ENCODE measurements at places on chromosomes 2 and 18.

DNA sequence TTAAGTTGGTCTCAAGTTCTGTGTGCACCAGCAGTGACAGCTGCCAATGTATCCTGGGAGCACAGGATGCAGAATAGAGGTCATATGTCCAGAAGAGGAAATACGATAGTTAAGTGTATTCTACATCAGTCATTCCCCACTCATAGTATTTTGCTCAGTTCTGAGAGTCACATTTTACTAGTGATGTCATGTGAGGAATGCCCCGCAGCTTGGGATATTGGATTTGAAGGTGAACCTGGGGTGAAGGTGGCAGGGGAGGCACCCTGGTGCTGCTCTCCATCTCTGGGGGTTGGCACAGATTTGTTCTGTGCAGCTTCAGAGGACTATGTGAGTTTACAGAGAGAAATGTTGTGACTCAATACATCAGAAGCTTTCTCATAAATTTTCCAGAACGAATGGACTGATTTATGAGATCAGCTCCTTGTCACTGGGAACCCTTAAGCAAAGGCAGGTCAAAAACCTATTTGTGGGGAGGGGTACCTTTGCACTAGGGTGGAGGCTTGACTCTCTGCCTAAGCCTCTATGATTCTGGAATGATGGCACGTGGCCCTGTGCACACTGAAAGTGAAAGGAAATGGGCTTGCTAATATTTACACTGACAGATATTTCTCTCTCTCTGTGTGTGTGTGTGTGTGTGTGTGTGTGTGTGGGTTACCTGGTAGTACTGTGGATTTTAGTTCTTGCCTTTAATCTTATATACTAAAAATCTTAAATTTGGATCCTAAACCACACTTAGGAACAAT, 95.9 kb downstream of the NEB start:
- DNase-seq: peak; percentile 62

- DNase-seq: no peak
Measured at GRCh38 chr18:2316082-2316750, 255.1 kb downstream of the METTL4 start.

- DNase-seq: no peak
Measured at GRCh38 chr2:35503738-35504199, 851.8 kb upstream of the CRIM1 start.

DNA sequence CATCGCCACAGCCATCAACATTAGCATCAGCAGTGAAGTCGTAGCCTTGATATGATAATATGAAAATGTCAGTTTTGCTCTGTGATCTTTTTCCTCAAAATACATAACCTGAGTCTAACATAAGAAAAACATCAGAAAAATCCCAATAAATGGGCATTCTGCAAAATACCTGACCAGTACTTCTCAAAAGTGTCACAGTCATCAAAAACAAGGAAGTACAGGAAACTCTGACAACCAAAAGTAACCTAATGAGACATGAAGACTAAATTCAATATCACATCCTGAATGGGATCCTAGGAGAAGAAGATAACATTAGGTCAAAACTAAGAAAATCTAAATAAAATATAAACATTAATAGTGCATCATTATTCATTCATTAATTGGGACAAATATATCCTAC, 1731.0 kb downstream of the SUCLG1 start:
- DNase-seq: no peak

GRCh38 chr2:35873921-35874320, 481.7 kb upstream of the CRIM1 start:
- DNase-seq: no peak

DNA sequence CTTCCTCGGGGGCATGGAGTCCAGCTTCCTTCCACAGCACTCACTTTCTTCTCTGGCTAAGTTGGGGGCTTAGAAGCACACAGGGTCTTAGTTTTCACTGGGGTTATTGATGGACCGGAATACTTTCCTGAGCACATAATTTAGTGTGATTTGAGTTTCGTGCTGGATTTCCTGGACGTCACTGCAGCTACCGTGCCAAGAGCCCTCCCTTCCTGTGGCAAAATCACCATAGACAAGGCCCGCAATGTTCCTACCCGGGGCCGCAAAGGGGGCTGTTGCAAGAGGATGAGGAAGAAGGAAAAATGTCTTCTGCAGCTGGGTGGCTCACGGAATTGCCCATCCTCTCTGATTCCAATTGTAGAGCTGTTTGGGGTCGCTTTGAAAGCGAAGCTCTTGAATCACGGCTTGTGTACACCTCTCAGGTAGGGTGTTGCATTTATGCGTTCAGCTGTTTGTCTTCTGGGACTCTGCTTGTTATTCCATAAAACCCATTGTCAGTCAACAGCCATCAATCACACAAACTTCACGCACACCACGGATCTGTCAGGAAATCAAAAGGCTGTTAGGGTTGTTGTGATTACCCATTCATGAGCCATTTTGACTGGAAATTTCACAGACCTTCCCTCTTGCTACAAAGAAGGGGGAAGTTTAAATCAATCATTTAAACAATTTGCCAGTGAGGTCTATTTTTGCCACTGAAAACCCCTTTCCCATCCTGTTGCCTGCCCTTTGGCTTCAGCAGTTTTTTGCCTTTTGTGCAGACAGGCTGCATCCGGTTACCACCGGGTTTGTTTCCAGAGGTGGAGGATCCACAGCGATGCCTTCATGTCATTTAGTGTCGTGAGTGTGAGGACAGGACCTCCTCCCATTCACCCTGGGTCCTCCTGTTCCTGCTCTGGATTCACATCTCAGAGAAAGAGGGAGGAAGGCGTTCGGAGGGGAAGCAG, 36.0 kb downstream of the SMIM21 start:
- DNase-seq: no peak

DNA sequence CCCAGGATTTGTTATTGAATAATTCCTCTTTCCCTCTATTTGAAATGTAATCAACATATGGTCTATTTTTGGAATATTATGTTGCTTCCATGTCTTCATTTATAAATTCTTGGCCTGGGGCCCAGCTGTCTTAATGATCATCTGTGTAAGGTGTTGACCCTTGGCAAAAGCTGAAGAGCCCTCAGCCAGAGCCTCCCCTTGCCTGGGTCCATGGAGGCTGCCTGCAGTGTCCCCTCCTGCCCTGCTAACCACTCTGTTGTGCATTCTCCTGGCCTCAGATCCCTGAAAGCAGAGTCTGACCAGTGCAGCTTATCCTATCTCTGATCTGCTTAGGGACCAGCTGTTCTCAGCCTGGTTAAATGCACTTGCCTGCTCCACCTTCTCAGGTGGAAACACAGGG, 226.1 kb upstream of the APCDD1 start:
- no peak for DNase-seq

DNA sequence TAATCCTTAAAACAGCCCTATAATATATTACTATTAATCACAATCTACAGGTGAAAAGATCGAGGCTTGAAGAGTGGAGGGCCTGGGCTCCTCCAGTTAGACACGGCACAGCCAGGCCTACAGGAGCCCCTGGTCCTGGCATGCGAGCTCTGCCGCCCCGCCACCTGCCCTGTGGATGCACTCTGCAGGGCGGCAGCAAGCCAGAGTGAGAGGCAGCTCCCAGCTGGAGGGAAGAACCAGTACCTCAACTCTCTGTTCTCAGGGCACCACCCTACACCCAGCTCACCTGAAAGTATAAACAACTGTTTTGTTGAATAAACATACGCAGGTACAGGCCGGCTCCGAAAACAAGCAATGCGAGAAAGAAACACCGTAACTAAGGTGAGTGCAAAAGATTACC, 34.6 kb downstream of the EIPR1 start:
- no peak for DNase-seq

DNA sequence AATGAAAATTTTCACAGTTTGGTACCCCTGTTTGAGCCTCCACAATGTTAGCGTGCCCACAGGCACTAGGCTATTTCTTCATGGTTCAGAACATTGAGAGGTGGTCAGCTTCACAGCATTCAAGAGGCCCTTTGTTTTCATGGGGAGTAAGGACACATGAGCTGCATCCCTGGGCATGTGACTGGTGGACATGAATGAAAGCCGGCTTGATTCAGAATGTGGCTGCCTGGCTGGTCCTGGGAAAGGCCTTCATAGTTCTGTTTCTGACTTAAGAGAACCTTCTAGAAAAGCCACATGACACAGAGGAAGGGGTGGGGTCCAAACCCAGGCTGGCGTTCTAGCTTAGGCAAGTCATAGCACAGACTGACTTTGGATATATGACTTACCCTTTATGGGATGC, 420.6 kb downstream of the CMPK2 start:
- DNase-seq: no peak

- DNase-seq: no peak
Measured at GRCh38 chr18:39057423-39058064, 1491.9 kb upstream of the CELF4 start.

DNA sequence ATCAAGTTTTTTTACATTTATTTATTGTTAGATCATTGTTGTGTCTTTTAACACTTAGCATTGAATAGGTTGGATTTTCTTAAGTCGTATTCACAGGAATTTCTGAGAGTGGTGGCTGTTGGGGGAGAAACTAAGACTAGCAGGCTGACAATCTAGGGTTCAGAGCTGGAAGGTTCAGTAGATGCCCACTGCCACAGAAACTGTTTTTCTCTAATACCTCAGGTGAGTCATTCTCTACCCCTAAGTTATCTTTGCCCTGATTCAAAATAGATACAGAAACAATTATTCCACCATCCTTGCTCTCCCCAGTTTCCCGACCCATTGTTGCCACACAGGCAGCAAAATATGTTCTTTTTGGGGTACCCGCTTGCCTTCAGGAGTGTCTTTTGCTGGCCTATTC, 870.8 kb upstream of the ID2 start:
- no peak for DNase-seq

DNA sequence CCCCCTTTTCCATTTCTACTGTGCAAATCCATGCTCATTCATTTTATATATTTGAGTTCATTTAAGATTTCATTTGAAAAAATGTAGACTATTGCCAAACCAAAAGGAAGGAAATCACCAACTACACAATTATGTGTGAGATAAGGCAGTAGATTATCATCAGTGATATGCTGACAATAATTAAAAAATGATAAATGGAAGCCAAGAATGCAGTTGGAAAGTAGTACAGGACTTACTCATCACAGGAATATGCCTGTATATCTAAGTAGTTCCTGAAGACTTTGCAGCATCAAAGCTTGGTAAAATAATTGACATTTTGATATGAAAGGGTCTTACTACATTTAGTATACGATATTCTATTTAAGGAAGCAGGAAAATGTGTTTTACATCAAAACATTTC, 166.1 kb upstream of the OTX1 start:
- no peak for DNase-seq

- DNase-seq: no peak
Measured at GRCh38 chr2:39636306-39636705, 29.4 kb upstream of the TMEM178A start.

- DNase-seq: no peak
Measured at GRCh38 chr2:121355488-121355887, 70.5 kb upstream of the TFCP2L1 start.

GRCh38 chr2:127104166-127104660, 2.7 kb downstream of the BIN1 start:
- DNase-seq: no peak

GRCh38 chr2:207061181-207061580, 104.6 kb downstream of the KLF7 start:
- DNase-seq: no peak

DNA sequence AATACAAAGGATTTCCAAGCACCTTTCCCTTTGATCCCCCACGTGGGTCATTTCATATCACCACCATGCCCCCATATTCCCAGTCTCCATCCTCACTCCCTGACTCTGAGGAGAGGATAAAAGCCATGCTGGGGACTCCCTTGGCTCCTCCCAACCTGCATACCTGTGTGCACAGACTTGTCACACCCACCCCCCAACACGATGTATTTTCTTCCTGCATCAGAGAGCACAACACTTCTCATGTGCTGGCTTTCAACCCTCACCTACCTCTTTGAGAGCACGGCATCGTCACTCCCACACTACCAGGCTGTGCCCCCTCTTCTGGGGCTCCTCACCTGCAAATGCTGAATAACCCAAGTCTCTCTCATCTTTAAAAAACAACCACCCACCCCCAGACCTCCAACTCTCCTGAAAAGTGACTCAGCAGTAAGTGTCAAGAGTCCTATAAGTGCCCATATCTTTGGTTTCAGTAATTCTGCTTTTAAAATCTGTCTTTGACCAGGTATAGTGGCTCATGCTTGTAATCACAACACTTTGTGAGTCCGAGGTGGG, 53.1 kb downstream of the AP1S3 start:
- no peak for DNase-seq

DNA sequence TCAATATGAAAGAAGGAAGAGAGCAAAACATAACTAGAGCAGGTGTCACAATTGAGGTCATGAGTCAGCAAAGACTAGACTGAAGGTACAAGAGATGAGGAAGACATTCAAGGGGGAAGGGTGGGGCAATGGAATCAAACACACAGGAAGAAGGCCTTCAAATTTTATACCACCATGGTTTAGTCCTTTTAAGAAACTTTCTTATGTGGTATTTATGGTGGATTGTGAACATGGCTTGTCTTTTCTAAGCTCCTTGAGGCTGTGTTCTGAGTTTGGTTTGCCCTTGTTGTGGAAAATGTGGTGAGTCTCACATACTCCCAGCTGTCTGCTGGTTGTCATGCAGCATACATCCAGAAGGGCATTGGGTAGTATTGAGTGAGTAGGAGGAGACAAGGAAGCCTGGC, 62.1 kb downstream of the NABP1 start:
- DNase-seq: no peak

DNA sequence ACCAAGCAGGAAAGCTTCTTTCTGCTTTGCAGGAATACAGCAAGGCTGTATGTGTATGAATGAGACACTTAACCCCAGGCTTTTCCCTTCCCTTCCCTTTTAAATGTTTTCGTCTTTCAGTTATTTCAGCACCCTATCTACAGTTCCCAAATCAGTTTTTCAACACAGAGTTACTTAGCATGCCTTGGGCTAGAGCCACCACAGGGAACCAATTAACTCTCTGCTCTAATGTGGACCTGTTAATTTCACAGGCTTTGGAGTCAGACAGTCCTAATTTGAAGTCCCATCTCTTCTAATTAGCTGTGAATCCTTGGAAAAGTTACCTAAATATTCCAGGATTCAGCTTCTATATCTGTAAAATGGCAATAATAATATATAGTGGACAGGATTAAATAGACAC, 89.2 kb upstream of the REG3A start:
- no peak for DNase-seq

- DNase-seq: no peak
Measured at GRCh38 chr2:98839292-98839691, 96.7 kb downstream of the CRACDL start.

DNA sequence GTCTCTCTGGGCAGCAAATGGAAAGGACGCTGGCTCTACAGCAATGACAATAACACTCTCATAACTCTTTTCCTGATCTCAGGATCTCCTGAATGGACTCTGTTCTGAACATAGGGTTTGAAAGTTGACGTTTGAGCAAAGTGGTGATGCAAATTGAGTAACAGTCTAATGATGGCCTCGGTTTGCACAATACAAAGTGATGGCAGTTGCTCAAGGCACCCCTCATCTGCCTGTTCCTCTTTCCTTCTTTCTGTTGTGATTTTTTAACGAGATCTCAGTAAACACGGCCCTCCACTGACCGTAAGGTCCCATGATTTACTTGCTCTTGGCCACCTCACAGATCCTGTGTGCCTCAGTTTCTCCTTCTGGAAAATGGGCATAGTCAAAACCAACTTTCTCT, 303.6 kb downstream of the SLC8A1 start:
- DNase-seq: no peak

GRCh38 chr2:133045787-133046186, 375.8 kb upstream of the LYPD1 start:
- DNase-seq: no peak
